ENCODE measurements at places on chromosomes 3 and 15.
A peak's percentile ranks its signal among the peaks of the same experiment; 100 is the strongest.

- no peak for DNase-seq
These were observed 394.6 kb upstream of the IL12A start for GRCh38 chr3:159593927-159594605.

GRCh38 chr15:66751579-66751978 lies 49.5 kb downstream of the SMAD6 start:
- DNase-seq, result no peak

DNA sequence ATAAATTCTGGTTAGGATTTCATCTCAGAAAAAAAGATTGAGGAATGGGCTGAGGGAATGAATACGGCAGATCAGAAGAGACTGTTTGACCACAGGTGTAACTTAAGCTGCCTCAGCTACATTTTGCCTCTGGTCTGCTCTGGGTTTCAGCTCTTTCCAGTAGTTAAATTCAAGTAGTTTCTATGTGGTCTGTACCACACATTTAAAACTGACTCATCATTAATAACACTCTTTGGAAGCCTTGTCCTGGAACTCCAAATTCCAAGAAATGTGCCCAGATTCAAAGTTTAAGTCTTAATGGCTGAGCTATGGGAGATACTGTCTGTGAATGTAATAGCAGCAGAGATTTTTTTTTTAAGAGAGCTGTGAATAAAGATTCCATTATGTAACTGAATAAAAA lies 133.1 kb upstream of the IGSF10 start:
- no peak for DNase-seq

- peak; percentile 5 for DNase-seq
These were observed 359.7 kb upstream of the ROPN1 start for GRCh38 chr3:124351430-124352148.

DNA sequence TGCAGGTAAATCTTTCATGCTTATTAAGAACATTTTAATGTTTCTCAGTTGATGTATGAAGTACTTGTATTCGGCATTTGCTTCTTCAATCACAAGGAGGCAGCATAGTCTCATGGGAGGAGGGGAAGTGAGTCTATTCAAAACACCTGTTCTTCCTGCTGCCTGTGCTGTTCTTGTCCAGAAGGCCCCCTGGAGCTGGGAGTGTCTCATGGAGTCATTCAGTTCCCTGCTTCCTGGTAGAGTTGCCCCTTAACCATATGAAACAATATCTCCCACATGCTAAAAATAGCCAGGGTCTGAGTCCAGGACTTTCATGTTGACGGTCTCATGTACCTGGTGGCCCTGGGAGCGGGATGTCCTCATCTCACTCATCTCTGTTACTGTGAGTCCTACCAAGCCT lies 15.5 kb upstream of the PPP1R2 start:
- DNase-seq, result no peak

- DNase-seq, result no peak
These were observed 454.4 kb upstream of the RASGRP1 start for GRCh38 chr15:39018966-39019365.

- peak; percentile 26 for DNase-seq
These were observed 38.5 kb upstream of the CTSH start for GRCh38 chr15:78983146-78983918.

DNA sequence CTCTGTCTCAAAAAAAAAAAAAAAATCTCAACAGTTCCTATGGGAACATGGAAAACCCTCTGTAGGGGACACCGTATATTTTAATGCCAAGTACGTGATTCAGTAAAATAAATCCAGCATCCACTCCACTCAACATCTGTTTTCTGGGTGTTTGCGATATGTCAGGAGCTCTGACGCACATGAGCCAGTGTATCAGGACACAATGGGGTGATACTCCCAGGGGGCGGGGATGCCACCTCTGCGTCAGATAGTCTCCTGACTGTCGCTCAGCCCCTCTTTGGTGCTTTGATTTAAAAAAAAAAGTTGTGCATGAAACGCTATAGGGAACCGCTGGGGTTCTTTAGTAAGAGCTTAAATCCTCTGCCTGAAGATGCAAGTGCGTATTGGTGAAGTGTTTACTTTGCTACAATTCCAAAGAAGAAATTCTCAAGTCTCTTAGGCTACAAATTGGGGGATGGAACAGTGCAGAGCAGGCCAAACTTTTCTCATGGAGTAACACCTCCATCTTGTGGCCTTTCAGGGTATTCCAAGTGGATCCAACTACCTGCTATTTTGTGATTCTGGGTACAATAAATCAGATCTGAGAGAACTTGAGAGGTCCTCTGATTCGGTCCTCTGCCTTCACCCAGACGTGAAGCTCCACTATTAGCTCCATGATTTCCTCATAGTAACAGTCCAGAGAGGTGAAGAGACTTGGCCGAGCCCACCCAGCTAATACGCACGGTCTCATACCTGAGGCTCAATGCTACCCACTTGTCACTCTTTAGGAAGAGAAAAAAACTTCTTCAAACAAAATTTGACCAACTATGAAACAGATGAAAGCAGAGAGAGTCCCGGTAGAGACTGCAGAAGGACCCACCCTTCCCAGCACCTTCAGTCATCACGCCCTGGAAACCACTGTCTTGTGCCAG lies 9.3 kb upstream of the NR2E3 start:
- peak; percentile 59 for DNase-seq

DNA sequence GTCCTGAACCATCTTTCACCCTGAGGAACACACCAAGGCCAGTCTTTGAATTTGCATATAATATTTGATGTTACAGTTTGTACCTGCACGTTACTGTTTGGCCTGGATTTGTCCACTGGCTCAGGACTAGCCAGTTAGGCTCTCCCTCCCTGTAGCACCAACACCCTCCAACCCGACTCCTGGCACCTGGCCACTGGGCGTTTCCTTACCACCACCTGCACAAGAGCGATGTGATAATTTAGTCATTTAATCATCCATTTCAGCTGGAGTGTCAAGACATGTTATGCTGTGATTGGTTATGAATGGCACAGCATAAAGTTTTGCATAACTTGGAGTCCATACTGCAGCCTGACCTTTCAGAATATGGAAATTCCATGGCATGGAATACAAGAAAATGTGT lies 242.4 kb downstream of the KCNMB2 start:
- no peak for DNase-seq

GRCh38 chr15:76057332-76058000 lies 2.3 kb upstream of the TMEM266 start:
- DNase-seq, result no peak

- DNase-seq, result no peak
These were observed 462.9 kb downstream of the WDR72 start for GRCh38 chr15:53296603-53297002.

DNA sequence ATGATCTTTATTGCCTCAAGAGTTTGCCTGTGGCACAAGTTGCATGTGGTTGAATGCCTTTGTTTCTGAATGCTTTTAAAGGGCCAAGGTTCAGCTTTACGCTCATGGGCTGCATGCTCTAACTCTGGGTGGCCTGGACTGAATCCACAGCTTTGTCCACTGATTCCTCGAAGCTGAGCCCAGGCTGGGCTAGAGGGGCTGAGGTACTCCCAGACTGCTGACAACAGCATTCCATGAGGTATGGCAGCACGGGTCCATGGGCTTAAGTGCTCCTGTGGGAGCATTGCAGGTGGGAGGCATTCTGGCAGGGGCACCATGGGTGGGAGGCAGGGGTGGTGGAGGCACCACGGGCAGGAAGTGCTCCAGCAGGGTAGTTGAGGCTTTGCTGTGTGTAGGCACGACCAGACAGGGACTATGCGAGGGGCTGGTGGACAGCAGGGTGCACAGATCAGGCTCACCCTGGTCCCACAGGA lies 61.6 kb downstream of the GLCE start:
- DNase-seq, result no peak

DNA sequence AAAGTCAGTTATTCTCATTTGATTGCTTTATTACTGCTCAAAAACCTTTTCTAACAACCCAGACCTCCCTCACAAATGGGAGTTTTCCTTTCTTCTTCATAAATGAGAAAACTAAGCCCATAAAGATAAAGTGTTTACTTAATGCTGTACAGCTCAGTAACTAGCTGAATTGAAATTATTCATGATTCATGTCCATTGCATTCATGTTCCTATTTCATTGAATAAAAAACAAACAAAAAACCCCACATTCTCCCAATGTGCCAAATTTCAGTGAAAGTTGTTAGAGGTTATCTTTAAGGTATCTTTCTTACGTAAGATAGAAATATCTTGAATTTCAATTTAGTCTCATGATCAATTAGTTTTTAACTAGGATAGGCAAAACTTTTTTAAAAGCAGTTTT lies 2.8 kb downstream of the PLSCR2 start:
- no peak for DNase-seq

GRCh38 chr3:130276203-130276803 lies 69.2 kb upstream of the COL6A5 start:
- DNase-seq, result peak; percentile 58

GRCh38 chr3:71949442-71949841 lies 164.5 kb upstream of the PROK2 start:
- DNase-seq, result no peak

GRCh38 chr3:16686679-16687078 lies 81.5 kb upstream of the DAZL start:
- no peak for DNase-seq

GRCh38 chr3:182117583-182117982 lies 405.9 kb downstream of the SOX2 start:
- no peak for DNase-seq

- DNase-seq, result no peak
These were observed 56.5 kb upstream of the STT3B start for GRCh38 chr3:31476209-31476608.

DNA sequence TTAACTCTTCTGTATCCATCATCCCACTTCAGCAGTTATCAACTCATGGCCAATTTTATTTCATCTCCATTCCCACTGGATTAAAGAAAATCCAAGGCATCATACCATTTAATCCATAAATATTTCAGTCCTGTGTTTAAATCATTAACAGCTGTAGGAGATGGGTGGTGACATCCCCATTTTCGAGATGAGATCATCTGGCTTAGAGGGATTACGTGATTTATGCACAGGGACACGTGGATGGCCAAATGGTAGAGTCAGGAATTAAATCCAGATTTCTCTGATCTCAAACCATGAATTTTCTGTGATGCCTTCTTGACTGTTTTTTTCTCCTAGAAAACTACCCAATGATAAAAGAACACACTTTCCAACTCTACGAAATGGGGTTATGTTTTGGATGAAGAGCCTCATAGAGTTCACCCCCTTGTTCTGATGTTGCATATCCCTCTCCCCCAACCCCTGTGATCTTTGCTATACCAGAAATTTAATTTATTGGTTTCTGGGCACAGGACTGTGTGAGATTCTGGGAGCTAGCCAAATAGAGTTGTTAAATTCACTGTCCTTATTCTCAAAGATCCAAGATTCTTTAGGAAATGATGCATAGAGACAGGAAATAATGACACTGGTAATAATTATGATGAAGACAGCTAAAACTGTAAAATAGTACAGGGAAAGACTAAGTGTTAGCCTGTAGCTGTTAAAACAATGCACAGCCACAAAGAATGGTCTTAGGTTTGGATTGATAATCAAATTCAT lies 7.4 kb downstream of the ZNF589 start:
- DNase-seq, result no peak

DNA sequence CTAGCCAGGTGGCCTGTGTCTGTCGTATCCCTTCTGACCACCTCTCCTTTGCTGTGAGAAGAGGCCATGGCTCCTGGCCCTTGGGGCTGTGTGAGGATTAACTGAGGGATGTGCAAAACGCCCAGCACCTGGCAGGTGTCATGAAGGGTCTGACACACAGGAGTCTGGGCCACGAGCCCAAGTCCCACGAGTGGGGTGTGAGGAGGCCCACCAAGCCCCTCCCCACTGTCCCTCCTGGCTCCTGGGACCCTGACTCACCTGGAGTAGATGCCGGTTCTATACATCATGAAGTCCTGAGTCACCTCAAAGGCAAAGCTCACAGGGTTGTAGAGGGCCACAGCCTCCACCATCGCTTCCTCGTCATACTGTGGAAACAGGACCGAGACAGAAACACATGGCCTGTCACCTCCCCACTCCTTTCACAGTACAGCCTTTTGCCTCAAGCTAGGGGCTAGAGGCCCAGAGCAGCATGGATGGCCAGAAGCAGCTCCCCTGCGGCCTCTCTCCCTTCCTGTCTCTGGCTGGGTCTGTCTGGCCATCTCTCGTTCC lies 19.7 kb downstream of the CTSH start:
- DNase-seq, result no peak

- peak; percentile 29 for DNase-seq
These were observed 758 bp downstream of the SELENOK start for GRCh38 chr3:53890726-53891475.

- DNase-seq, result no peak
These were observed 143.3 kb downstream of the ADAMTS17 start for GRCh38 chr15:100198442-100198841.

DNA sequence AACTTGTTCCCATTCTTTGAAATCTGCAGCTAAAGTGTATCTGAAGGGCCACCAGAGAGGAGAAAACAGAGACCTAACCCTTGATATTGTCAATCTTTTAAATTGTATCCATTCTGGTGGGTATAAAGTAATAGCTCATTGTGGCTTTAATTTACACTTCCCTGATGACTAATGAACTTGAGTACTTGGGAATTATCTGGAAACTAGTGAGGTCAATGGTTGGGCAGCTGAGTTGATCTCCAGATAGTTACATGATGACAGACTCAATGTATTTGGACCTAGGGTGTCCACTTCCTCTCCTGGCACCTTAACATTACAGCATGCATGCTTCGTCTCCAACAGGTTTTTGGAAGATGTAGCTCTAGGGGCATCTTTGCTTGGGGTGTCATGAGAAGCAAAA lies 195.2 kb downstream of the PDCD6IP start:
- DNase-seq, result no peak

- DNase-seq, result no peak
These were observed 117.3 kb upstream of the UBE3A start for GRCh38 chr15:25556136-25556535.

DNA sequence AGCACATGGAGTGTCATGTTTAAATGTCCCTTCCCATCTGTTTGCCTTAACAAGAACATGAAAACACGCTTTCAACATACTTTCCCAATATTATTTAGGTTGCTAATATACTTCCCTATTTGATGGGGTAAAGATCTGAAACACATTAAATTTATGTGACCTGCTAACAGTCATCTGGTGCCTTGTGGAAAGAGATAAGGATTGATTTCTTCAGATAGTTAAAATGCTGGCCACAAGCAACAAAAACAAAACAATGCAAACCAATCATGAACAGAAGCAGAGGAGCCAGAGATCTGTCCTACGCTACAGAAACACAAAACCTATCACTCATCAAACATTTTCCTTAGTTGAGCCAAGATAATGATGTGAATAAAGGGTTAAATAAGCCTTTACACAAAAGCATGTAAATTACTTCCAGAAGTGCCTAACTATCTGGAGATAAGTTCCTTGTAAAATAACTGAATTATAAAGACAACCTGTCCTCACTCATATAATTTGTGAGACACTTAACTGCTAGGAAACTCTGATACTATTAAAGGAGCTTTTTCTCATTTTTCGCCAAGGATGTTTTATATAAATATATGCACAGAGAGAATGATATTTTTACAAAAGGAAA lies 109.9 kb downstream of the NSUN3 start:
- DNase-seq, result no peak

- peak; percentile 30 for DNase-seq
These were observed 44.4 kb upstream of the SACM1L start for GRCh38 chr3:45644791-45645201.

GRCh38 chr3:136018876-136019275 lies 53.3 kb downstream of the PPP2R3A start:
- DNase-seq, result no peak
